ENCODE measurements at places on chromosomes 4 and X.

GRCh38 chrX:45598861-45599260 is 398.2 kb upstream of the DIPK2B start:
- DNase-seq, result no peak

DNA sequence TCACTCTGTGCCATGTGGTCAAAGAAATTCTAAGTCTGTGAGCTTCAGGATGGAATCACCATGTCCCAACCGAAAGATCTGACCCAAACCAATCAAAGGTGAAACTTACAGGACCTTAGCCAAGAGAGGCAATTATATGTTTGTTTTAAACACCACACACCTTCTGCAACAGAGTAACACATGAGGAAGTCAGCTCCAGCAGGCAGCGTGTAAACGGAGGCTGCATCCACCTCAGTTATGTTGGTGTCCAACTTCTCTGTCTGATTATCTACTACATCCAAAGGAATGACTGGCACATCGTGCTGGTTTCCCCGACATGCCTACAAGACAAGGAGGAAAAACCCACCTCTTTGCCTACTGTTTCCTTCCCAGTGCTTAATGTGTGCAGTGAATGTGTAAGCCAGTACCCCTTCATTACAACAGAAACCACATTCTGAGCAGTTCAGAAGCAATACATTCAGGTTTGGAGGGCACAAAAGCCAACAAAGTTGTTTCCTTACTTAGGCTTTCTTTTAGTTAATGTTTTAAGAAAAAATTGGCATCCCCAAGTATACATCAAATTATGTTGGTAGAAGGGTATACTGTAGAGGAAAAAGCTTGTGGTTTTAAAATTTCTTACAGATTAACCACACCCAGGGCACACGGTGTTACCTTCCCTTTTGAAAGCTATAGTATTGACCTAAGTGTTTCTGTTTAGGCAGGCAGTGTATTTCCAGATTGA is 12.4 kb downstream of the CASP6 start:
- DNase-seq, result no peak

DNA sequence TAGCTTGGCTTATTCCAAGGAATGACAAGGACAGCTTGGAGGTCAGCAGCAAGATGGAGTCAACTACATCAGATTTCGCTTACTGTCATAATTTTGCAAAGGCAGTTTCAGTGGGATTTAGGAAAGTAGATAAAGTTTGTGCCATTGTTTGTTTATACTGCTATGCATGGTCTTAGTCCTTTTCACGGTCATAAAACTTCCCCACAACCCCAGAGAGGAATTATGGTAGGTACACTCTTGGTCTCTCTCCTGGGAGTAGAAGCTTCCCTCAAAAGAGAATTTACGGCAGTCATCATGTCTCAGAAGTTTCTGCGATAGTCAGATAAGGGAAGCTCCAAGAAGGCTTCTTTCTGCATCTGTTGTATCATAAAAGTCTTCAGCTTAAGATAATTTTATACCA is 27.9 kb upstream of the HERC6 start:
- no peak for DNase-seq

- no peak for DNase-seq
Observed at GRCh38 chr4:111773858-111774257, 371.4 kb upstream of the FAM241A start.

DNA sequence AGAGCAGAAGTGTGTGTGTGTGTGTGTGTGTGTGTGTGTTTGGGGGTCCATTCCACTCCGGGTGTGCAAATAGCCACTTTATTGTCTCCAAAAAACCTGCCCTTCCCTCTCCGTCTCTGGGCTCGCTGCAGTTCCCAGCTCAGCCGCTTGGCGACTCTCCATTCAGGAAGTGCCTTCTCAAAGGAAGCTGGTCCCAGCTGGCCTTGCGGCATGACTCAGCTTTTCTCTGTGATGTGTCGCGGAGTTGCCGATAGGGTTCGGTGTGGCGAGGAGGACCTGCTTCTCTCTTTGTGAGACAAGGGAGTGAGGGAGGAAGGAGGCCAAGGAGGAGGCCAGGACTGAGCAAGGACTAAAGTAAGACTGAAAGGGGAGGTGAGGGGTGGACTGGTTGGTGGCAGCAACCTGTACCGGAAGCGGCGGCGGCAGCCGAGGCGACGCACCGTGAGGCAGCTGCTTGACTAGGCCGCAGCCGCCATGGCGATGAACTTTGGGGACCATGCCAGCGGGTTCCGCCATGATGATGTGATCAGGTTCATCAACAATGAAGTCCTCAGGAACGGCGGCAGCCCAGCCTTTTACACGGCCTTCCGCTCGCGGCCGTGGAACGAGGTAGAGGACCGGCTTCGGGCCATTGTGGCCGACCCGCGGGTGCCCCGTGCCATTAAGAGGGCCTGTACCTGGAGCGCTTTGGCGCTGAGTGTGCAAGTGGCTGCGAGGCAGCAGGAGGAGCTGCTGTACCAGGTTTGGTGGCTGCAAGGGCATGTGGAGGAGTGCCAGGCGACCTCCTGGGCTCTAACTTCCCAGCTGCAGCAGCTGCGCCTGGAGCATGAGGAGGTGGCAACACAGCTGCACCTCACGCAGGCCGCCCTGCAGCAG is at the start of gene TEX13C:
TSS of gene TEX13C (plus strand) at position 226 of the 876 bp plus-strand sequence. CDS start at position 475, 249 bp downstream.
- no peak for DNase-seq

GRCh38 chr4:114334884-114335330 is 263.7 kb upstream of the UGT8 start:
- no peak for DNase-seq

- DNase-seq, result peak; percentile 9
Observed at GRCh38 chr4:25913056-25913850, 767 bp upstream of the SMIM20 start.

DNA sequence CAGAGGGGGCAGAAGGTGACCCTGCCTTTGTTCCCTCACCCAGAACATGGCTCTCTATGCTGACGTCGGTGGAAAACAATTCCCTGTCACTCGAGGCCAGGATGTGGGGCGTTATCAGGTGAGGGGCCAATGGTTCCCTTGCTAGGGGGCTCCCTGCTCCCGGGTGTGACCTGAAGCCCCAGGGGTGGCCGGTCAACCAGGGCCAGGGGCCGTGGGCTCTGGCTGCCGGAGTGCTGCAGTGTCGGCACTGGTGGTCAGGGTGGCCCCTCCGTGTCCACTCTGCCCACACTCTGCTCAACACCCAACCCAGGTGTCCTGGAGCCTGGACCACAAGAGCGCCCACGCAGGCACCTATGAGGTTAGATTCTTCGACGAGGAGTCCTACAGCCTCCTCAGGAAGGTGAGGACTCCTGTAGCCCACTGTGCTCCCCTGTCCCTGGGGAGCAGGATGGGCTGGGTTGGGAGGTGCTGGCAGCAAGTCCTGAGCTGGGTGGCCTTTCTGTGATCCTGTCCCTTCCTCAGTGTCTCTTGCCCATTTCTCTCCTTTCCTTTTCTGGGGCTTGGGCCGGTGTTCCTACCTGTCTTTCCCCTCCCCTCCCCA is 3.0 kb downstream of the SSR4 start:
- DNase-seq, result no peak

DNA sequence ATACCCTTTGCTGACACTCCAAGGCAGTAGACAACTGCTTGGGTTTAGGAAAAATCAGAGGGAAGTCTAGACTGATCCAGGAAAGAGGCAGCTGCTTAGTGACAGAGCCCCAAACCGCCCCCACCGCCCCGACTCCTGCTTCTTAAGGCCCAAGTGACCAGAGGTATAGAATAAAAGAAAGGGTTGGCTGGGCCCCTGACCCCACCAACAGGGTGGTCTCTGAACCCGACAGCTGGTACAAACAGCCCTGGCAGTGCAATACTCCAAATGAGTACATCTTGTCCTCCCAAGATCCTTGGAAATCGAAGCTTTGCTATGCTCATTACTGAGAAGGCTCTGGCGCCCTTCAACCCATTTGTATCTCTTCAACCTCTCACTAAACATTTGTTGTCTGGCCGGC is 78.1 kb upstream of the PLAC1 start:
- DNase-seq, result no peak

GRCh38 chr4:98452091-98452490 is 190.9 kb downstream of the RAP1GDS1 start:
- DNase-seq, result no peak

GRCh38 chr4:57639561-57640382 is 529.6 kb upstream of the IGFBP7 start:
- no peak for DNase-seq

DNA sequence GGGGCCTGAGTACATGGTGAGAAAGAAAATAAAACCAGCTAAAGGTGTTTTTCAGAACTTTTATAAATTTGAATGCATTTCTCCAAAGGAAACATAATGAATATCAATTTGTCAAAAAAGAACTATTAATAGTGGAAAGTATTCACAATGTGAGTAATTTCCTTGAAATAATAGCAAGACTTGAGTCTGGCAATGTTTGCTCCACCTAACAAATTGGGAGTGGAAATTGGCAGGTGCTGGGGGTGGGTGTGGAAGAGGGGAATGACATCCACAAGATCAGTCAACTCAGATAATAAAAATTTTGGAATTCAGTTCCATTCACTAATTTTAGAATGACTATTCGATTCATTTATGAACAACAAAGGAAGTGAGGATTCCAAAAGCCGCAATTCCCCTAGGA is 884.8 kb upstream of the SLIT2 start:
- DNase-seq, result no peak

- DNase-seq, result peak; percentile 3
Observed at GRCh38 chrX:101759000-101759399, 99.3 kb upstream of the ARMCX2 start.

DNA sequence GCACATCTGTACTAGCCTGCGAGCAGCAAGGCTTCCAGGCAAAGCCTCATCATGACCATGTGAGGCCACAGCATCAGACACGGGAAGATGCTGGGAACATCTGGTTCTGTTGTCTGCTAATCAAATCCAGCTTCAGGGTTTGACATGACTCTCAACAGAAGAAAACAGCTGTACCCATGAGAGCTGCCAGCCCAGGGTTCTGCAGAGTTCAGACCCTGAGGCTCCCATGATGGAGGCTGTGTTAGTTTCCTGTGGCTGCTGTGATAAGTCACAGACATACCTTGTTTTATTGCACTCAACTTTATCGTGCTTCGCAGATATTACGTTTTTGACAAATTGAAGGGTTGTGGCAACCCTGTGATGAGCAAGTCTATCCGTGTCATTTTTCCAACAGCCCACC is 37.5 kb downstream of the JAKMIP1 start:
- DNase-seq, result no peak

DNA sequence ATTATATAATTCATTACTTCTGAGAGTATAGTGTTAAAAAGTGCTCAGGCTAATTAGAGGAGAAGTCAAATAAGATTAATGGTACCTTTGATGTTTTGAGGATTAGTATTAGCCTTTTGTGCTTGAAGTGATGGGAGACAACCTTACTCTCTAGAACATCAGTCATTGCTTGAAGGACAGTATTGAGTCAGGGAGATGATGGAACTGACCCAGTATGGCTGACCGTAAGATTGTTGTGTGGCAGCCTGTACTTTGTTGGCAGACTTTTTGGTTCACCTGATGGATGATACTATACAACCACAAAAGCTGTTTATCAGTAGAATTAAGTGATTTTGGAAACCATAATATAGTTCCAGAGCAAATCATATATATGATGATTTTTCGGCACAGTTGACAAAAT is 9.9 kb downstream of the OGT start:
- no peak for DNase-seq

Measured in stimulated activated CD4-positive, alpha-beta T cell treated with anti-CD3 and anti-CD28 coated beads, Interleukin-12 subunit alpha, Interleukin-12 subunit beta, amount 100 ng/mL, for 48 hours (primary cell).